ENCODE measurements at places on chromosomes 7 and 10.
A peak's percentile ranks its signal among the peaks of the same experiment; 100 is the strongest.

- no peak for DNase-seq
These were observed 233.3 kb downstream of the HPSE2 start for GRCh38 chr10:99002392-99002791.

- DNase-seq: no peak
These were observed 43.9 kb upstream of the C1QL3 start for GRCh38 chr10:16565604-16566003.

DNA sequence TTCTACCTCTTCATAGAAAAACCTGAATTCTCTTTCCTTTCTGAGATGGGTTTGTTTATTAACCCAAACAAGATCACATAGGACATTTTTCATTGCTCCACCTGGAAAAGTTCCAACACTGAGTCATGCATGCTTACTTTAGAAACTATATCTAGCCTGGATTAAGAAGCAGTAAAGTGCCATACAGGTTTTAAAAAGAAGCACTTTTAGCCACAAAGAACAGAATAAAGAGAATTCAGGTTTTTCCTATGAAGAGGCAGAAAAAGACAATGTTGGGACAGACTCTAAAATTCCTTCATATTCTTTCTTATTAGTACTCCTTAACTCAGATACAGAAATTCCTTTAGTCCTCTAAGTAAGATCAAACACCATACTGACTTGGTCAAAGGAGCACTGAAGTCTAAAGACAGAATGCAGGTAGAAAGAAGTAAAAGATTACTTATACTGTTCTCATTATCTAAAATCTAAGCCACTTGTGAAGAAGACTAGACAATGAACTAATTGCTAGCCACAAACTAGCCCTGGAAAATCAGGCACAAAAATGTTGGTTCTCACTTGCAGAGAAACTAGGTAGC is 241.3 kb downstream of the ANK3 start:
- DNase-seq: peak; percentile 24

- DNase-seq: peak; percentile 77
These were observed 227.7 kb downstream of the CUX1 start for GRCh38 chr7:102044984-102045673.

- DNase-seq: no peak
These were observed 1.4 kb downstream of the KLRG2 start for GRCh38 chr7:139482122-139482521.

- DNase-seq: no peak
These were observed 315.3 kb downstream of the SDK1 start for GRCh38 chr7:3616306-3616705.

- no peak for DNase-seq
These were observed 145.0 kb downstream of the MAD1L1 start for GRCh38 chr7:2087744-2088143.

- no peak for DNase-seq
These were observed 51.1 kb downstream of the GNA12 start for GRCh38 chr7:2792856-2793487.

DNA sequence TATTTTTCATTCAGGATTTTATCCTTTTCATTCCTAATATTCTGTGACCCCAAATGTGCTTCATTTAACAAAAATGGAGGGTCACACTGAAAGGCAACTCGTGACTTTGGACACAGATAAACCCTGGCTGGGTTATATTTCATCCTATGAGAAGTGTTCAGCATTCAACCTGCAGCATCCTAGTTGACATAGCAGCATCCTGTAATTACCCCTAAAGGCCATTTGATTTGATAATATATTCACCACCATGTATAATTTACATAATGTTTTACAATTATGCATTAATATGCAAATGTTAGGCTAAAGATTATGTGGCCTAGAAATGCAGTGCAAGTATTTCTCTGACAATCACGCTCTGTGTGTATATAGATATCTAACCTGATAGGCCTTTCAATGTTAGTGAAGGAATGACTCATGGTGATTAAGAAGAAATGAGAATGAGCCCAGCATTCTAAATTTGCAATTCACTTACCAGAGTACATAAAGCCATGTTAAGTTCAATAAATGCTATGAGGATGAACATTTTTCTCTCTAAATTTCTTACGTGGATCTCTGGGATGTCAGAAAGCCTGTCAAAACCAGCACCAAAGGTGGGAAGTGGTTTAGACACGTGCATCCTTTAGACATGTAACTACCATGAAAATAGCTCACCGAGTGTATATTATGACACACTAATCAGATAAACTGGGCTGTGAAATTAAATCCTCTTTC is 337.7 kb upstream of the AOAH start:
- DNase-seq: no peak

- peak; percentile 5 for DNase-seq
These were observed 58.2 kb downstream of the ELAPOR2 start for GRCh38 chr7:87001214-87001613.

- DNase-seq: no peak
These were observed 52.3 kb upstream of the ANTXRL start for GRCh38 chr10:46234431-46235060.

DNA sequence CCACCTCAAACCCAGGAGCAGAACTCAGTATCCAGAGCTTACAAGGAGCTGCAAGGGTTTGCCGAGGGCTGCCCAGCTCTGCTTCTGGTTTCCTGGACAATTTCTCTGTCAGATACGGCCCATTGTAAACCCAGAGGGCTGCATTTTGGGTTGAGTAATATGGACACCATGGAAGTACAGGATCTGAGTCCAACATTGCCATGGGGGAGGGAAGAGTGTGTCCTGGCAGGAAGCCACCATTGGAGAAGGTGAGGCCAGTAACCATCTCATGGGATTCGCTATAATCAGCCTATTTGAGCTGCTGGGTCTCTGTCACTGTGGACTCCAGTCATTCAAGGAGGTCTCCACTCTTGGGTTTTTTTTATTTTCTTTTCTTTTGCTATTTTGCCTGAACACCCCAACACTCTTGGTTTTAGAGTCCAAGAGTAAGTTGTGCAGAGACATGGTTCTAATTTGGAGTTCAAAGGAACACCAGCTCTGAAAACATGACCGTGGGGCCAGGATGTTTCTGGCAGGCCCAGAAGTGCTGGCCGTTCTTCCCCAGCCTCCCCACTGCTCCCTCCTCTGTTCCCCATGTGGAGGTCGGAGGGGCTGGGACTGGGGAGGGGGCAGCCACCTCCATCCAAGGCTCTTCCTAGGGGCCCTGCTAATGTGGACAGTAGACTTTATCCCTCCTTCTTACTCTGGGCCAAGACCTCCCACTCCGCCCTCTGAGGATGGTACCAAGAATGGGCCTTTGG is 46.2 kb downstream of the CHST3 start:
- DNase-seq: no peak

- no peak for DNase-seq
These were observed 462 bp downstream of the KIAA1549 start for GRCh38 chr7:138980563-138981291.

- peak; percentile 46 for DNase-seq
These were observed 85.8 kb upstream of the EGFR start for GRCh38 chr7:54932818-54933543.

- DNase-seq: no peak
These were observed 85.3 kb upstream of the DIP2C start for GRCh38 chr10:774661-775244.

DNA sequence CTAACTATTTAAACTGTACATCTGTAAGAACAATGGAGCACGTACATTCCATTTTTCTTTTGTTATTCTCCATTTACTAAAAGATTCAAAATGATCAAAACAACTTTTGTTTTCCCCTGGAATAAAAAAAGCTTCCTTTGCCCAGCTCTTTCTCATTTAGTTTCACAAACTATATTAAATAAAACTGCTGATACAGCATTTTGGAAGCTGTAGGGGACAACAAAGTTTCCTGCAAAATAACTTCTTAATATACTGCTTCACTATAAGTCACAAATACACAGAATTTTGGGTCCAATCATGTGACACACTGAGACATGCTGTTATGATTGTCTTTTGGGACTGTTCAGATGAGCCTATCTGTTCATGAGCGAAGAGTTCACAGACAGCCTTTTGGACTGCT is 222.4 kb downstream of the ADAM12 start:
- no peak for DNase-seq

DNA sequence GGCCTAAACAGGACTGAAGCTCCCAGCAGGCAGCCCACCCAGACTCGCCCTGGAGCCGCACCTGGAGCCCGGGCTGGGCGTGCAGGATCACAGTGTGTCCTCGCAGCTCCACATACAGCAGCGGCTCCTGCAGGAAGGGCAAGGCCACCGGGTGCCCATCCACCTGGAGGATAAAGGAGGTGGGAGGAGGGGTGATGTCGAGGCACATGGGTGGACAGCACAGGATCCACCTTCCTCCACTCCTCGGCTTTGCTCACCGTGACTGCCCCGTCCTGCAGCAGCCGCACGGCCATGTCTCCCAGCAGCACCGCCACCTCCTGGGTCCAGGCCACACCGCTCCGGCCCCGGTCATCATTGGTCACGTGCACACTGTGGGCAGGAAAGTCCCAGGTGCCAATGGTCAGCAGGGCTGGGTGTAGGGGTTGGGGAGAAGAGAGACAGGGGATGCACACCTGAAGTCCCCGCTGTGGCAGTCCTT is 16.8 kb downstream of the ATP6V1F start:
- DNase-seq: no peak

- no peak for DNase-seq
These were observed 1.5 kb downstream of the ABCB4 start for GRCh38 chr7:87473986-87474385.

- no peak for DNase-seq
These were observed 47.4 kb downstream of the VPS50 start for GRCh38 chr7:93279541-93279940.

GRCh38 chr10:86684331-86685097 is 16.2 kb downstream of the LDB3 start:
- no peak for DNase-seq

DNA sequence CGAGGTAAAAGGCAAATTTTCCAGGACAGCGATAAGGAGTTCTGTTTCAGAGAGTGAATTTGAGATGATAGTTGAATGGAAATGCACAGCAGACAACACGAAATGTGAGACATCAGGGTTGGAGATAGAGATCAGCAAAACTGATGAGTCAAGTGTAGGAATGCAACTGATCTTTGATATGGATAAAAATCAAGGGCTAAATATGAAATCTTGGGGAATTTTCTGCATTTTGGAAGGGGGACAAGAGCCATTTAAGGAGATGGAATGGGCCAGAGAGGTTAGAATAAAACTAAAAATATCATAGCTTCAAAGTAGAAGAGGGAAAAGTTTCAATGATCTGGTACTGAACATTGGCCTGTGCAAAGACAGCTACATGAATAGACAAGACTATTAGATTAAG is 11.5 kb downstream of the CISD1 start:
- DNase-seq: no peak

DNA sequence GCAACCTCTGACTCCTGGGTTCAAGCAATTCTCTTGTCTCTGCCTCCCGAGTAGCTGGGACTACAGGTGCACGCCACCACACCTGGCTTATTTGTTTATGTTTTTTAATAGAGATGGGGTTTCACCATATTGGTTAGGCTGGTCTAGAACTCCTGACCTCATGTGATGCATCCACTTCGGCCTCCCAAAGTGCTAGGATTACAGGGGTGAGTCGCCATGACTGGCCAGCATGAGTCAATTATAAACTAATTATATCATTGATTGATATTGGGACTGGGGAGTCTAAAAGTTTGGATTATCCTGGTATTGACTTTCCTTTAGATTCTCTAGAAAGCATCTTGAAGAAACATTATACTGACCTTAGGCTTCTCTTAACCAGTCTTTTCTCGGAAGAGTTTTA is 73.9 kb upstream of the CCNY start:
- no peak for DNase-seq

- no peak for DNase-seq
These were observed 121.5 kb upstream of the DPP6 start for GRCh38 chr7:153930696-153931095.

DNA sequence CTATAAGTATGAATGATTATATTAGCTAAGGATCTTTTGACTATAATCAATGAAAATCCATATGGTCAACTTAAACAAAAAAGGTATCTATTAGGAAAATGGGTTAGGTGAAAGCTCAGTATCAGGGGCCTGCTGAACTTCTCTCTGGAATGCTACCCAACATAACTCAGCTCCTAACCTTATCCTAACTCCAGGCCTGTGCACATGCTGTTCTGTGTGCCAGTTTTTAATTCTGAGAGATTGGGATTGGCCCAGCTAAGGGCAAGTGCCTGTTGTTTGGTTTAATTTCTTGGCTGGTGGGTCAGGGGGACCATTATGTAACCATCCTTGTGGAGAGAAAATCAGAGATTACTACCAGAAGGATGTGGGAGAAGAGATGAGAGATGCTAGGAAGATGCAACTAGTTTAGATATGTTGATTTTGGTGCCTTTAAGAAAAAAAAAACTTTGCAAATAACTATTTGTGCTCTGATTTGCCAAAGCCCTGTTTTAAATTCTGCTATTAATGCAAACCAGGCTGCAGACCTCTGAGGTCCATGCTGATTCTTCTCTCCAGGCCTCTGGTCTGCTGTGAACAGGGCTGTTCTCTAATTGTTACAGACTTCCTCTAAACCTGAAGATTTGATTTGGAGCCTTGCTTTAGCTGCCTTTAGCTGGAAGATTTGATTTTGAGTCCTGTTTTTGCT is 23.9 kb upstream of the HDAC9 start:
- DNase-seq: no peak

- DNase-seq: no peak
These were observed 30.0 kb downstream of the DENND10 start for GRCh38 chr10:119133949-119134348.

- no peak for DNase-seq
These were observed 4.3 kb downstream of the CUBN start for GRCh38 chr10:17125206-17125893.

DNA sequence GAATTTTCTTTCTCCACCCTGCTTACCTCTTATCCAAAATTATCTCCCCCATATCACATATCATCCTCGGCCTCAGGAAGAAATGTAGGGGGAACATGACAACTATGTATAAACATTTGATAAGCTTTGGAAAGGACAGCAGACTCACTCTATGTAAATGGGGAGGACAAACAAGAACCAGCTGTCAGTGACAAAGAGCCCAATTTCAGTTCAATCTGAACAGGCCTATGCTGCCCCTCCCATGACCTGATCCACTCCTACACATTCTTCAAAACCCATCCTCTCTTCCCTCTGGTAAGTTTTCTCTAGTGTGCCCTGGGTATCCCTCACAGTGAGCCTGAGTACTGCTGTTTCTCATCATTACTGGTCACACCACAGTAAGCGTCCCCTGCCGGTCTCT is 20.8 kb downstream of the FZD9 start:
- no peak for DNase-seq

DNA sequence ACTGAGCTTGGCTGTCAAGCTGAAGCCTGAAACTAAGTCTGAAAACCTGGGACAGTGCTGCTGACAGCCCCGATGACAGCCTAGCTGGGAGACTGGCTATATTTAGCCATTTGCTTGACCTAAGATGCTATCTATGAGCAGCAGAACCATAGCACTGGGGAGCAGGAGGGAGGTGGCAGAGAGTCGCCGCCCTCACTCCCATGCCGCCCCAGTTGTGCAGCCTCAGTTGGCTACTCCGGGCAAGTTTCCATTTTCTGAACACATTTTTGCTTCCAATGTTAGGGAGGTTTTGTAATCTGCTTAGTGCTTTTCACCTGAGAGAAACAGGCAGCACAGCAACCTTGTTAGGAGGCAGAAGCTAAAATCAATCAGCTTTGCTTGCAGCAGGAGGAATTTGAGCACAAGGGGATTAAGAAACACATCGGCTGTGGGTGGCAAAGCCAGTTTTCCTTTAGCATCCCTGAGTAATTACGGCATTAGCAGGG is 20.4 kb upstream of the C10orf71 start:
- DNase-seq: no peak
